T-helper 2 cell (primary cell): ENCODE measurements at places on chromosomes 7 and 10.

GRCh38 chr7:126302639-126303038, 950.1 kb downstream of the GRM8 start:
- DNase-seq = no peak

- DNase-seq = no peak
Measured at GRCh38 chr10:92850185-92850584, 1.9 kb downstream of the EXOC6 start.

GRCh38 chr7:40723829-40724228, 589.0 kb downstream of the SUGCT start:
- DNase-seq = no peak

DNA sequence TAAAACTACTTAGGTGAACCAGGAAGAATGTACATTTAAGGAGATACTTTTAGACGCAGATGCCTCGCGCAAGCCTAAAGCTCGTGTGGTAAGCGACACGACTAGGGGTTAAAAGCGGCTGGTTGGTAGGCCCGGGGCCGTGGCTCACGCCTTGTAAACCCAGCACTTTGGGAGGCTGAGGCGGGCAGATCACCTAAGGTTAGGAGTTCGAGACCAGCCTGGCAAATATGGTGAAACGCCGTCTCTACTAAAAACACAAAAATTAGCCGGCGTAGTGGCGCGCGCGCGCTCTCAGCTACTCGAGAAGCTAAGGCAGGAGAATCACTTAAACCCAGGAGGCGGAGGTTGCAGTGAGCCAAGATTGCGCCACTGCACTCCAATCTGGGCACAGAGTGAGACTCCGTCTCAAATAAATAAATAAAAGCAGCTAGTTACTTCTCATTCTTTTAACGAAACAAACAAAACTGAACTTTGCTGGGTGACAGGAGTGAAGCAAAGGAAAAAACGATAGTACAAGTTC, 879 bp downstream of the NUDT5 start:
- peak; percentile 70 for DNase-seq

GRCh38 chr10:71921324-71922027, 42.7 kb upstream of the CHST3 start:
- DNase-seq = no peak

DNA sequence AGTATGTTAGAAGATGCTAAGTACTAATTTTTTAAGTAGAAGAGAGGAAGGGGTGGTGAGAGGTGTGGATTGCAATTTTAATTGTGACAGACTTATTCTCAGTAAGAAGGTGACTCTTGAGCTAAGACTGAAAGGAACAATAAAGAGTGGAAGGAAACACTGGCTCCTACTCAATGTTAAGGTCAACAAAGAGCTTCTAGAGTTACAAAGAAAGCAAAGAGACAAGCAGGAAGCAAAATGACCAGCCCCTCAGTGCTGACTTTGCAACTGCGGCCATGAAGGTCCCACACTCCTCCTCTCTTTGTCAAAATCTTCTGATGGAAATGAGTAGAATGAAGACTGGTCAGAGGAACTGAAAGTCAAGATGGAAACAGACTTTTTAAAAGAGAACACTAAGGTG, 79.9 kb upstream of the FOXI2 start:
- no peak for DNase-seq

- DNase-seq = no peak
Measured at GRCh38 chr7:15848362-15848761, 161.9 kb upstream of the MEOX2 start.

GRCh38 chr10:98848361-98848760, 387.3 kb downstream of the HPSE2 start:
- no peak for DNase-seq

- DNase-seq = no peak
Measured at GRCh38 chr7:15332956-15333355, 228.9 kb downstream of the AGMO start.

DNA sequence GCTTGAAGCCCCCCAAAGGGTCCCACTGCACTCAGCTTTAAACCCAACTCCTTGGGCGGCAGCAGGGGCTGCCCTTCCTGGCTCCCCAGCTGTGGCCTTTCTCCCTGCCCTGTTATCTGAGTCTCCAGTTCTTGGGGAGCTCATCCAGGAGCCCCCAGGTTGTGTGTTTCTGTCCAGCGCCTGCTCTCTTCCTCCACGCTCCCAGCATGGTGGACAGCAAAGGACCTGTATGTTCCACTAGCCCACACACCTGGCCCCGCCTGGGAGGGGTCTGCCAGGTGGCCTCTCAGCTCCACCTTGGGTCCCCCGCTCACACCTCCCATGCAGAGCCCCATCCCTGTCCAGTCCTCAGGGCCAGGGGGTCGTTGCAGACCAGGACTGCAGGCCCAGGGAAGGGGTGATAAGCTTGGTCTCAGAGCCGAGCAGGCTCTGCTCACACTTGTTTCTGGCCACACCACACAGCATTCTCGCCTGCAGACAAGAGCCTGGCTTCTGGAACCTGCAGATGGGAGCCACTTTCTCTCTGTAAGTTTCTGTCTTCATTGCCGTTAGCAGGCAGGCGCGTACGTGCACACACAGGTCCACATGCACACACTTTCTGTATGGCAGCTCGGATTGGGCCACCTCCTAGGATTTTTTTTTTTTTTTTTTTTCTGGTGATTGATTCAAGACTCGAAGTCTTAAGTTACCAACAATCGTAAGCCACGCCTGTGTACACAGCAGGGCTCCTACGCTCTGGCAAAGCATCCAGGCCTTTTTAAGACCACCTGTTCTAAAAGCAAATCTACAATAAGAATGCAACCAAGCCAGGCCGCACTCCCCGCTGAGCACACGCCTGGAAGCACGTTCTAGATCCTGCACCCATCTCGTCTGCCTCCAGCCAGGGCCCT, 104.6 kb downstream of the CYTH3 start:
- DNase-seq = no peak

GRCh38 chr10:16105082-16105481, 244.8 kb upstream of the MINDY3 start:
- DNase-seq = no peak

- no peak for DNase-seq
Measured at GRCh38 chr7:99254390-99254789, 18.2 kb upstream of the MYH16 start.

GRCh38 chr7:41699516-41699915, 3.4 kb downstream of the INHBA start:
- DNase-seq = no peak

- DNase-seq = no peak
Measured at GRCh38 chr10:133397938-133398337, 4.0 kb downstream of the MTG1 start.

DNA sequence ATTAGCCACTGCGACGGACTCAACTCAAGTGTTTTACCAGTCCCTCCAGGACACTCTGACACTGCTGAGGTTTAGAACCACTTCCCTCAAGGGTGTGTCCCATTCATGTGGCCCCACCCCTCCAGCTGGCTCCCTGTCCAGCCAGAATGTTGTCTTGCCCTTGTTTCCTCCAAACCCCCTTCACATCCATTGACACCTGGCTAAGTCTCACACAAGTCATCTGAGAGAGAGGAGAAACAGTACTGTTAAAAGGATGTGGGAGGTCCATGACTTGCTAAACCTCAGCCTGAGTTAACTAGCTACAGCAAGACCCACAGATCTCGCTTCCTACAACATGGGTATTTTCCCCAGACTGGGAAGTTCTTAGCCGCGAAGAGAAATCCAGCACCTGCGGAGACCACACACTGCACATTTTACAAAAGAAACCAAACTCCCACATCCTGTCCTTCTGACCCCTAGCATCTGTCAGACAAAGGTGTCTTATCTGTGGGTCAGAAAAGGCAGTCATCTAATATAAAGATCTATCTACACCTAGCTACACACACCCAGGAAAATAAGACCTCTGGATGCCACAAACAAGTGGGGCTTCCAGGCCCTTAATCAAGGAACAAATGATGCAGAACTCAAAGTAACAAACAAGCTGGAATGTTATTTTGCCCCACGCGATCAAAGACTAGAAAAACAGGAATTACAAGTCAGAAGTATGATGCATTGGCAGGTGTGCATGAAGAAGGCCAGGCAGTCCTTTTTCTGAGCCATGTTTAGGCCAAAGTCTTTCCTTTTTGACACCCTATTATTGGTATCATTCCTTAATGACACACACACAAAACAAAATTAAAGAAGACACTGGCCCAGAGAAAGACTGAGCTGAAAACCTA, 13.9 kb downstream of the OSBPL3 start:
- peak; percentile 79 for DNase-seq

GRCh38 chr7:40244226-40244625, 109.4 kb downstream of the SUGCT start:
- DNase-seq = no peak

DNA sequence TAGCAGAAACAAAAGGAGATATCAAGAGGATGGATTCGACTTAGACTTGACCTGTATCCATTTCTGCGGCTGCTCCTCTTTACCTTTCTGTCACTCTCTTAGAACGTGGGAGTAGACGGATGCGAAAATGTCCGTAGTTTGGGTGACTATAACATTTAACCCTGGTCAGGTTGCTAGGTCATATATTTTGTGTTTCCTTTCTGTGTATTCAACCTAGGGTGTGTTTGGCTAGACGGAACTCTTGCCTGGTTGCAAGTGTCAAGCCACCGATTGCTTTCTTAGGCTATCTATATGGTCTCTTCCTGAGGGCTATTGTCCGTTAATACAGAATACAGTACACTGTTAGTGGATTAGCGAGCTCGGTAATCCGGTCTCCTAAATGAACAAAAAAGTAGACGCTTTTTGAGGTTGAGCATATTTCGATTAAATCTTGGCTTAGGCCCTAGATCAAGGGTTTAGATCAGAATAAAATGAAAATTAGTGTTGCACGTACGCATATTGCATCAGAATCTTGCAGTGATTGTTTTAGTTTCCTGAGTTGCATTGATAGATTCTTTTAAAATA, 1.2 kb downstream of the PTEN start:
- DNase-seq = no peak

GRCh38 chr10:74292871-74293427, 141.9 kb downstream of the ADK start:
- DNase-seq = no peak

- DNase-seq = no peak
Measured at GRCh38 chr7:125966278-125967048, 1036.8 kb upstream of the POT1 start.

DNA sequence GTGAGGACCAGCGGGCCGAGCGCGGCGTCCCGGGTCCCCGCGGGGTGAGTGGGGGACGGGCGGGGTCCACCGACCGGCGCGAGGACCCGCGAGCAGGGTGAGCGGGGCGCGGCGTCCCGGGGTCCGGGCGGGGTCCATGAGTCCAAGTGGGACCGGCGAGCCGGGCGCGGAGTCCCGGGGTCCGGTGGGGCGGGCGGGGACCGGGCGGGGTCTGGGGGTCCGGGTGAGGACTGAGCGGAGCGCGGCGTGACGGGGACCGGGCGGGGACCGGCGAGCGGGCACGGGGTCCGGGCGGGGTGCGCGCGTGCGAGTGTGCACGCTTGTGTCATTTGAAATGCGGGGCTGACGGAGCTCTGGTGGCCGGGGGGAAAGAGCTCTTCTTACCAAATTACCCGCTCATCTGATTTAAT, 765 bp downstream of the CELF2 start:
- DNase-seq = no peak

- DNase-seq = no peak
Measured at GRCh38 chr10:103086261-103086660, 106.8 kb downstream of the NT5C2 start.

DNA sequence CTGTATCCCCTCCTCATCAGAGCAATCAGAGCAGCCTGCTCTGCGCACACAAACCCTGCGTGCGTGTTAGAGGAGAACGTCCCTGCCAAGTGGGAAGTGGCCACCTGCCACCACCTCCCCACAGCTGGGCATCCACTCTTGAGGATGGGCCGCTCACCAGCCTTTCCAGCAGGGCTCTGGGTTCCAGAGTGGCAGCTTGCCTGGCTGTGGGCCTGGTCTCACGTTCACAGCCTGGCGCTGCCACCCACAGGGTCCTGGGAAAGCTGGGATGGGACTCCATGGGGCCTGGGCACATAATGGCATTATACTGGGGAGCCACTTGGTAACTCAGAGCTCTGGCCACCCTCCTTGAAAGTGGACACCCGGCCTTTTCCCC, 151.1 kb upstream of the PPP2R2D start:
- no peak for DNase-seq

- no peak for DNase-seq
Measured at GRCh38 chr10:120749072-120749471, 102.1 kb upstream of the WDR11 start.

GRCh38 chr7:123828805-123829204, 16.2 kb upstream of the HYAL4 start:
- DNase-seq = no peak

DNA sequence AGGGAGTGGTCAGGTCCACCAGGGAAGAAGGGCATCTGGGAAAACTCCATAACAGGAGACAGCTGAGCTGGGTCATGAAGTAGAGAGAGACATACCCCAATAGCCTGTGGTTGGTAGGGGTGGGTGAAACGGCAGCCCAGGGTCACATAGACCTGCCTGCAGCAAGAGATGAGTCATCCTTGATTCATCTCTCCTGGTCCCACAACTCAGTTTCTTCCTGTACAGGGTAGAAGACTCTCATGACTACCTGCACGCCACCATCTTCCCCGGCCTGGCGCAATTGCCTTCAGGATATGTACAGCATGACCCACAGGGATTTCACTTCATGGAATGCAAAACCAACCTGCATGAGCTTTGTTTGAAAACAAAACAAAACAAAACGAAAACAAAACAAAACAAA, 45.1 kb upstream of the ADAM12 start:
- no peak for DNase-seq

DNA sequence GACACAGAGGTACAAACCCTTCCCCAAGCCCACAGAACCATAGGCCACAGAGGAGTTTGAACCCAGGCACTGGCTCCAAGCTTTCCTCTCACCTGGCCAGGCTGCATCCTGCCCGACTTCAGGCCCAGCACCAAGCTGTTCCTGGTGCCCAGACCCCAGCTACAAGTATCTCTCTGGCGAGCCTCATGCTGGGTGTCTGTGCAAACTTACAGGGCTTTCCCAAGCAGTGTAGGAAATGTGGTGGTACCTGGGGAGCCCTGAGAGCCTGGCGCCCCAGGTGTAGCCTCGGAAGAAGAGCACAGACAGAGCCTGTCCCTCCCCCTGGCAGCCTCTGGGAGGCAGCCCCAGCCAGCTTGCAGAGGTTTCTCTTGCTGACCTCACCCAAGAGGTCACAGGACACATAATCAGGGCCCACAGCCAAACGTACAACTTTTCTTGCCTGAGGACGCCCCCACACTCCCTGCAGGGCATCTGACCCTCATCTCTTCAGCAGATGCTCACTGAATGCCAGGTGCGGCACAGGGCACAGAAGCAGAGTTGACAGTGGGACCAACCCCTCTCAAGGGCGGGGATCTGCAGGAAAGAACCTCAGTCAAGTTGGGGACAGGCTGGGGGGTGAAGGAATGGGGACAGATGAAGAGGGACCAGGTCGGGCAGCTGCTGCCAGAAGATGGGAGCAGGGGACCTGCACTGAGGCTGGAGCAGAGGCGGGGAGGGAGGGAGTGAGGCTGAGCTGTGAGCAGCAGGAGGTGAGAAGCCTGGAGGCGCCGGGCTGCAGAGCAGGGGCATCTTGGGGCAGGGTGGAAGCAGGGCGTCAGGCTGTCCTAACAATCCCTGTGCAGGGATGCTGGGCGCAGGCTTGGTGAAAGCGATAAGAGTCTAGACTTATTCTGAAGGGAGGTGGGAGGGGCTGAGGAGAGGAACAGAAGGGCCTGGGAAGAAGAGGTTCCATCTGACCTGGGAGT, 16.3 kb upstream of the MYL7 start:
- no peak for DNase-seq
